GM12865 (cell line): ENCODE measurements at places on chromosomes 3 and 15.
A peak's percentile ranks its signal among the peaks of the same experiment; 100 is the strongest.

DNA sequence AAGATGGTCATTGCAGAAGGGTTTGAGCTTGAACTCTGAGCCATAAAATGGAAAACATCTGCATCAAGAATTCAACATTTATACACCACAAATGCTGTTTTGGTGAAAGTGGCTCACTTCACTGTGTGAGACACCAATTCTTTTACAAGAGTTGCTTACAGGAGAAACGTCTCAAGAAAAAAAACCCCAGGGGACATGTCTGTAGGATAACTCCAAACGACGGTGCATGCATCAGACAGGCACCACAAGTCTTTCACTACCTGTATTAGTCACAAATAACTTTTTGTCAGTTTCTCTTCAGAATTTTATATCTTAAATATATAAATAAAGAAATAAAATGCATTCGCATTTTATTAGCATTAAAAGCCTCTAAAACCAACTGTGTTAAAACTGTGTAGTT lies 164.3 kb downstream of the EFHB start:
- DNase-seq = peak; percentile 39

- DNase-seq = peak; percentile 77
Observed at GRCh38 chr3:137970914-137971831, 38.8 kb upstream of the CLDN18 start.

DNA sequence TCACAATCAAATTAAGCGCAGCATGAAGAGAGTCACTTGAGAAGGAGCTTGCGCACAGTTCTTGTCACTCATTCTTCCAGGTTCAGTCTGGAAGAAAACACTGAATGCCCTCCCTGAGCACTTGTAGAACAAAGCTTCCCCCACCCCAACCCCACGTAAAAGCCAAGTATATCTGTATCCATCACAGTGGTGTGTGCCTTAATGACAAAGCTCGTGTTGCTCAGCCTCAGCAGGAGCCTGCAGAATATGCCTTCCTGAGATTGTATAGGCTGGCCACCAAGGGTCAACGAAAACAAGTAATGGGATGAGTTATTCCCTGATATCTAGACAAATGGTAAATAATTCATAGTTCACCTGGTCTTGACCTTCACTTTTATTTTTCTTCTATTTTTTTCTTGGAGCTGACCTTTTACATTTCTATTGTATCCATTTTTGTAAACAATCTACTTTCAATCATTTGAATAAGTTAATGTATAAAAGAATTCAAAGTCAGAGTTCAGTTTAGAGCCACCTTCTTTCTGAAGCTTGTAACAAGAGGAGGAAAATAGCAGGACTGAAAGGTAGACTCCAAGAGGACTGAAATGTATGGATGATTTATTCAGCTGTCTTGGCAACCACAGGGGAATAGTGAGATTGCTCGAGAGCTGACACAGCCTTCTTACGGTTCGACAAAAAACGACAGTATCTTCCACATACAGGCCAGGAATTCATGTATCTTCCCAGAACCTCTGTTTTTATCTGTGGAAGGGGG lies 405.5 kb upstream of the TPM1 start:
- DNase-seq = no peak

DNA sequence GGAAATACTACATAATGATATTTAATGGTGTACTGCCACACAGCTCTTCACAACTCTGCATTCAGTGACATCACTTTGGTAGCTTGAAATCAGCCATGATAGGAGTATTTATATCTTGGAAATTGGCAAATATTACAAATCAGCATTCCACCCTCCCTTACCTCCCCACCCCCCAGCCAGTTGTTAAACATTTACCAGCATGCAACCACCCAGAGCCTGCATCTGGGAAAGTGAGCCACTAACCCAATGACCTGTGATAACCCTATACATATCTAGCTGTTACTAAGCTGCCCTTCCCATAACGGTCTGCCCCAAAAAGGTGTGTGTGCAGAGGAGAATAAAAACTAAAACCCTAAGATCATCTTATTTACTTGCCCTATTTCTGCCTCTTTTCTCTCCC lies 44.6 kb upstream of the SATB1 start:
- DNase-seq = no peak

- peak; percentile 92 for DNase-seq
Observed at GRCh38 chr15:70892002-70892911, at the start of the genes LRRC49 and THAP10. TSS of gene LRRC49 (plus strand) at chr15:70892826. CDS start at chr15:70892895, 69 bp downstream. TSS of gene THAP10 (minus strand) at chr15:70892433. CDS start at chr15:70892272, 161 bp downstream.

DNA sequence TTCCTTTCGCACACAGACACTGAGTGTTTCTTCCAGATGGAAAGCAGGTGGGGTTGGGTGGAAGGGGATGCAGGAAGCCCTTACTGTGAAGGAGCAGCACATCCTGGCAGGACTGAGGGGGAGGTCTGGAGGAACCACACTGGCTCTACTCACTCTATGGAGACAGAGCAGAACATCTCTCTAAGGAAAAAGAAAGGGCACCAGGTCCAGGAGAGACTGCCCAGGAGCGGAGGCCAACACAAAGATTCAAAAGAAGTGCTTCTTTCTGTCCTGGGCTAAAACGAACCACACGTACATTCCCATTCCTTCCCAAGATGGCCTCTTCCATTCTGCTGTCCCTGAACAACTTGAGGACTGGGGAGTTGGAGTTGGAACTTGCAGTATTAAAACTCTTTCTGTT lies 13.8 kb upstream of the VIPR1 start:
- no peak for DNase-seq

- peak; percentile 31 for DNase-seq
Observed at GRCh38 chr3:102053375-102053989, 204.2 kb downstream of the NFKBIZ start.

DNA sequence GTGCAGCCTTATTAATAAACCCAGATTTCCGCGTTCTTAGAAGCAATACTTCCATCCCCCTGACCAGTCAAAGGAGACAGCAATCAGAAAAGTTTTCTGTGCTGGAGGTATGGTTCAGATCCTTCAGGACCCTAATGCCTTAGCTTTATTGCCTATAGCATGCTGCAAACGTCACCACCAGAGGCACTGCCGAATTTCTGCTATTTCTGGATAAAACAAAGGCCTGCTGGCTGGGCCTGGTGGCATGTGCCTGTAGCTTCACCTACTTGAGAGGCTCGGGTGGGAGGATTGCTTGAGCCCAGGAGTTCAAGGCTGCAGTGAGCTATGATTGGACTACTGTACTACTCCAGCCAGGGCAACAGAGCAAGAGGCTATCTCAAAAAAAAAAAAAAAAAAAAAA lies 407.2 kb downstream of the FOXP1 start:
- no peak for DNase-seq

DNA sequence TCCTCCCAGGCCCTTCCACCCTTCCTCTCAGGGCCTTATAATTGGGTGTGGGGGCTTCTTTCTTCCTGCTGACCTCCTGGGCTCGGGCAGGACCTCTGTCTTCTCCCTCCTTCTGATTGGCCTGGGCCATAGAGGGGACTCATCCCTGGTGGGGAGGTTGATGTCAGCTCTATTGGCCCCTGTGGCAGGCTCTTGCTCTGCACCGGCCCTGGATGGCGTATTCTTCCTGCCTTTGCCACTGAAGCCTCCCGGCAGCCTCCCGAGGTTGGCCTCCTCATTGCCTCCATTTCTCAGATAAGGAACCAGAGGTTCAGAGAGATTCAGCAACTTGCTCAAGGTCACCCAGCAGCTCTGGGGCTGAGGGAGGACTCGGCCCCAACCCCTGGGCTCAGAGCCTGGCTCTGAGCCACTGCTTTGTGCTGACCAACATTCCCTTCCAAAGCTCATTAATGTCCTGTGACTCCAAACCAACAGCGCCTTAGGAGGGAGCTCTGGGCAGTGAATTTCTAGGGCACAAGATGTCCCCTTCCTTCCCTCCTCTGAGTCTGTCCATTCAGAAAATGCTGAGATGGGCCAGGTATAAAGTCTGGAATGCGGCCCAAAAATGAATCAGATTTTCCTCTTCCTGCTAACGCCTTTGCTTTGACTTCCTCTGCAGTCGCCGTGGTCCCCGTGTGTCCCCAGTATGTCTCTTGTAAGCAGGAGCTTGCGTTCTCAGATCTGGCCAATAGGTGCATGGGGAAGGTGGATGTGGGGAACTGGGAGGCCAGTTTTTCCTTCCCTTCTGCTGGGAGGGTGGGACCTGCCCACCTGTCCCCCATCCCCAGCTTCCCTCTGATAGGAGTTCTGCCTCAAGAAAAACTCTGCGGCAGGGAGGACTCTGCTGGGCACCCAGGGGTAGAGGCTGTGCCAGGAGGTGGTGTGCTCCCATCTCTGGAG lies 74.2 kb downstream of the HMCES start:
- DNase-seq = no peak

- DNase-seq = no peak
Observed at GRCh38 chr3:43260412-43260811, 25.9 kb upstream of the SNRK start.

GRCh38 chr15:61701455-61701854 lies 358.8 kb downstream of the VPS13C start:
- no peak for DNase-seq

DNA sequence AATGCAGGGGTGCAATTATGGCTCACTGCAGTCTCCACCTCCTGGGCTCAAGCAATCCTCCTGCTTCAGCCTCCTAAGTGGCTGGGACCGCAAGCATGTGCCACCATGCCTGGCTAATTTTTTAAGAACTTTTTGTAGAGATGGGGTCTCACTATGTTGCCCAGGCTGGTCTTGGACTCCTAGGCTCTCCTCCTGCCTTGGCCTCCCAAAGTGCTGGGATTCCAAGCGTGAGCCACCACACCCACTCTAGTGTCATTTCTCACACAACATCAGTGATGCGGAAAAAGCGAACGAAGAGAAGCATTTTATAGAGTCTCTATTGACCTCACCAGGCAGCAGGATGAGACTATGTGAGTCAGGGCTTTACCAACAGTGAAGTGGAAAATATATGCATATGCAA lies 137.7 kb downstream of the PLD1 start:
- no peak for DNase-seq

DNA sequence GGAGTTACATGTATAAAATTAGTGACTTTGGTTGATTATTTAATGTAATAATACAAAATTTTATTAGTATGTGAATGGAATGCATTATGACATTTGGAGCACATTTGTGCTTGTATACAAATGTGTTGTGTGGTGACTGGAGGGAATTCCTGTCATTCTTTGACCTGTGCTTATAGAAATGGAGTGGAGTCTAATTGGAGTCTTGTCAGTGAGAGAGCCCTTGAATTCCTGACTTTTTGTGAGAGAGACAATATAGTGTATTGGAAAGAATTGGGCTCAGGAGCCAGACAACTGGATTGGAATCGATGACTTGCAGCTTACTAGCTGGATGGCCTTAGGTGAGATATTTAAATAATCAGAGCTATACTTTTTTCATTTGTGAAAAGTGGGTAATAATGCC lies 9.4 kb downstream of the TCF12 start:
- no peak for DNase-seq

GRCh38 chr3:188533612-188534357 lies 379.8 kb downstream of the LPP start:
- no peak for DNase-seq

- DNase-seq = no peak
Observed at GRCh38 chr15:48617619-48618018, 27.9 kb downstream of the FBN1 start.

- no peak for DNase-seq
Observed at GRCh38 chr3:141677701-141678100, 60.4 kb upstream of the RNF7 start.

GRCh38 chr3:124498891-124499290 lies 231.4 kb upstream of the UMPS start:
- no peak for DNase-seq
